A549 treated with GW870086 at 1 μM for 4 hours (cell line): ENCODE measurements at places on chromosomes 5 and 9. TPM values are rescaled to one million over a fixed set of nuclear protein-coding genes. Genes with fewer than 3 reads are reported as not detected.

Gene OMD
- total RNA-seq, result not detected in 5 replicates

Gene TMEM174
- not detected in 5 replicates for total RNA-seq

Gene EGFLAM
- 0.11 to 0.51 TPM (median 0.17 TPM) in 5 replicates for total RNA-seq

Gene AGXT2
- total RNA-seq, result not detected in 5 replicates

Gene BAAT
- 0.34 to 0.63 TPM (median 0.40 TPM) in 5 replicates for total RNA-seq

Gene OTP
- 0.06 to 0.13 TPM (median 0.09 TPM) in 4 of 5 replicates, not detected in the other for total RNA-seq

Gene PCSK1
- 0.18 to 0.54 TPM (median 0.40 TPM) in 5 replicates for total RNA-seq

Gene CDH18
- not detected in 5 replicates for total RNA-seq

Gene MTMR12
- total RNA-seq, result 11.7 to 18.4 TPM (median 18.2 TPM) in 5 replicates

Gene DBH
- total RNA-seq, result not detected in 5 replicates
